ENCODE measurements at places on chromosomes 5 and 9. TPM values are rescaled to one million over a fixed set of nuclear protein-coding genes. Genes with fewer than 3 reads are reported as not detected.

GRCh38 chr9:32405506-32405905 lies 21.1 kb downstream of the ACO1 start:
- no peak for DNase-seq

DNA sequence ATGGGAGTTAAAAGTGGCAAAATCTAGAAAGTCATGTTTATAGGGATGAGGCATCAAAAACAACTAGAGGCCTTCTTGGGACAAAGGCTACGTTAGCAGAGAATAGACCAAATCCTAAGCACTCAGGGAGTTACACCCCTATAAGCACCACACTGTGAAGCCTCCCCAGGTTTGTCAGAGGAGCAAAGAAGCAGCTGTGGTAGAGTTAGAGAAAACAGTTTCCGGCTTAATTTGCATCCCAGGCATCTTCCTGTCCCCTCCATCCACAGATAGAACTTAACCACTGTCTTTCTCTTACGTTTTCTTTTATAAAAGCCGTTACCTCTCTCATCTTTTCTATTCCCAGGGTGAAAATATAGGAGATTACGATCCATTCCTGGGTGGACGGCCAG lies 188.6 kb upstream of the KLF9 start:
- no peak for DNase-seq

DNA sequence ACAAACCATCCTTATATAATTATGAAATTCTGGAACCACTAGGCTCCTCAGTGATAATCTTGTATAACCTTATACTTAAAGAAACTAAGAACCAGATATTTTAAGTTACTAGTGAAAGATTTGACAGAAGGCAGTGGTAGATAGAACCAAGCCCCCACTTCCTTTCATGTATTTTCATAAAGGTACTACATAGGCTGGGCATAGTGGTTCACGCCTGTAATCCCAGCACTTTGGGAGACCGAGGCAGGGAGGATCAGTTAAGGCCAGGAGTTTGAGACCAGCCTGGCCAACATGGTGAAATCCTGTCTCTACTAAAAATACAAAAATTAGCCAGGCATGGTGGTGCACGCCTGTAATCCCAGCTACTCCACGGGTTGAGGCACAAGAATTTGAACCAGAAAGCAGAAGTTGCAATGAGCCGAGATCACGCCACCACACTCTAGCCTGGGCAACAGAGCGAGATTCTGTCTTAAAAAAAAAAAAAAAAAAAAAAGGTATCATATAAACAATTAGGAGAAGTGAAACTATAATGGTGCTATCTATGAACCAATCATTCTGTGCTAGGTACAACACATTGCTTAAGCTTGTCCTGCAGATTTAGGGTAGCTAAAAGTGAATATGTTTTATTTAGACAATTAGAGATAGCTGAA lies 27.9 kb upstream of the DTWD2 start:
- no peak for DNase-seq

GFI1B gene
- polyA plus RNA-seq: 6.2 TPM

SELENOP gene
- 2,350 TPM for polyA plus RNA-seq

DNA sequence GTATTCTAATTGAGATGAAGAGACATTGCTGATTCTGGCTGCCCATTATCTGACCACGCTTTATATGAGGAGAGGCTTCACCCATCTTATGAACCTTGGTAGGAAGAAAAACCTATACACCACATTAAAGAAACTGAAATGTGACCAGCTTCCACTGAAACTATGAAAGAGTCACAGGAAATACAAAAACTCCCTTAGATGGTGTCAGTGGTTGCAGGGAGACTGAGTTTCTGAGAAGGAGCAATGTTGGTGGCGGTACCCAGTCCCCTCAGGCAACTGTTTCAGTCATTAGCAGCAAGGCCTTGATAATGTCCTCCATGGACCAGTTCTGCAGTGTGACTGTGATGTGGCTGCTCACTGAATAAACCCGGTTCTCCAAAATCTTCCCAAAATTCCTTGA lies 110.5 kb upstream of the FTMT start:
- no peak for DNase-seq

GRCh38 chr9:106296426-106296825 lies 566.5 kb upstream of the ZNF462 start:
- DNase-seq: no peak

HARS2 gene
- polyA plus RNA-seq: 39.2 TPM

INPP5E gene
- 12.8 TPM for polyA plus RNA-seq

DNA sequence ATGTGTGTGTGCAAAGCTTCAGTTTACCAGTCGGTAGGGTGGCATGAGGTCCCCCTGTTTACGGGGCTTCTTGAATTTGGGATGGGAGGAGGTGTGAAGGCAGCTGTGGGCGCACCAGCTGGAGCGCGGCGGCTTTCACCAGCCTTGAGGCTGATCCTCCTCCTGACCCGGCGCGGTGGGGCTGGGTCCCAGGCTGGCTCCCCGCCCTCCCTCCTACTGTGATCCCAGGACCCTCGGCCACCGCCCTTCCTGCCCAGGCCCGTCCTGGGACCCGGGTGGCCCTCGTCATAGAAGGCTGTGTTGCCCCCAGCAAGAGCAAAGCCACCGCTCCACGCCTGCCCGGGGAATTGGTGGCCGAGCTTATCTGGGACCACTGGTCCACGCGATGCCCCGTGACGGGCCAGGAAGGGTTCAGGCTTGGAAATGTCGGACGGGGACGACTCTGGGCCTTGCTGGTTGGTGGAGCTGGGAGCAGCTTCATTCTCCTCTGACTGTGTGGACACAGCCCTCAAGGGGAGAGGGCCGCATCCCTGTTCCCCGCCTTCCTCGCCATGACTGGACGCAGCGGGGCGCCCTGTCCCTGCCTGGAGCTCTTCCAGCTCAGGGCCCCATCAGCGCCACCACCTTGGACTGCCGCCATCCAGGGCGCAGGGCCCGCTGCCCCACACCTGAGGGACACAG lies 271.1 kb upstream of the IRX1 start:
- no peak for DNase-seq

GRCh38 chr9:96398582-96399324 lies 15.2 kb upstream of the SLC35D2 start:
- DNase-seq: no peak

CD72 gene
- 1.8 TPM for polyA plus RNA-seq

GRCh38 chr9:70255486-70255885 lies 3.3 kb upstream of the SMC5 start:
- no peak for DNase-seq

DNA sequence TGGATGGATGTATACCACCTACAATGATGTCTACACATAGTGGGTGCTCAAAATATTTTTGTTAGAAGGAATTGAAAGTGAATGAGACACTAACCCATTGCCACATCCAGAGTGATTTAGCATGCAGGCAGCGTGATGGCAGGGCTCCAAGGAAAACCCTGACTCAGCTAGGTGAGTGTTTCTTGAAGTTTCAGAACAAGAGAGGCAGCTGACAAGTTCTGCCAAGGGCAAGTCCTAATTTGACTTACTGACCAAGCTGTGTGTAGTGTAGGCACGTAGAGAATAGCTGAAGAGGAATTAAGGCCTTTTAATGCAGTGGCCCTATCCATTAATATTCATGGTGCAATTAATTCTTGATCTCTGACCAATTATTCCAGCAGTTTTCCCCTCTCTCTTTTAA lies 107.8 kb upstream of the ATP10B start:
- DNase-seq: peak; percentile 78

GRCh38 chr5:91311697-91312501 lies 71.2 kb downstream of the ARRDC3 start:
- peak; percentile 24 for DNase-seq

- DNase-seq: no peak
These were observed 149.2 kb downstream of the GNA14 start for GRCh38 chr9:77498891-77499290.

DNA sequence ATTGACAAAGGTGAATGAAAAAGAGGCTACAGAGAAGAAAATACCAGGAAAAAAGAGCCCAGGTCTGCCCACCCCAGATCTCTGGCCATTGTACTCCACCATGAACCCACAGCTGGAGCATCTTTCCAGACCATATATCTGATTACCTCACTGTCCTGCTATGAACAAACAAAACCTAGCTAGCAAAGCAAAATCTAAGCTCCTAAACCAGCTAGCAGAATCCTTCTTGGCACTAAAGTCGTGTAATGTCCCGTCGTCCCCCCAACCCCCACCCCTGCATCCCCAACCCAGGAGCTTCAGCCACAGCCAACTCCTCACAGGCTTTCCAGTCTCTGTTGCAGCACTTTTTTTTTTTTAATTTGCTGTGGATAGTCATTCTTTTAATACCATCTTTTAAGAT lies 2.5 kb downstream of the C1QTNF3 start:
- DNase-seq: no peak

- DNase-seq: no peak
These were observed 228.2 kb downstream of the MAN2A1 start for GRCh38 chr5:109917966-109918365.

All from large intestine (tissue), 12 donors.